ENCODE measurements at places on chromosomes 1 and 21.

- no peak for DNase-seq
Measured at GRCh38 chr1:106681939-106682522, 374.4 kb upstream of the PRMT6 start.

DNA sequence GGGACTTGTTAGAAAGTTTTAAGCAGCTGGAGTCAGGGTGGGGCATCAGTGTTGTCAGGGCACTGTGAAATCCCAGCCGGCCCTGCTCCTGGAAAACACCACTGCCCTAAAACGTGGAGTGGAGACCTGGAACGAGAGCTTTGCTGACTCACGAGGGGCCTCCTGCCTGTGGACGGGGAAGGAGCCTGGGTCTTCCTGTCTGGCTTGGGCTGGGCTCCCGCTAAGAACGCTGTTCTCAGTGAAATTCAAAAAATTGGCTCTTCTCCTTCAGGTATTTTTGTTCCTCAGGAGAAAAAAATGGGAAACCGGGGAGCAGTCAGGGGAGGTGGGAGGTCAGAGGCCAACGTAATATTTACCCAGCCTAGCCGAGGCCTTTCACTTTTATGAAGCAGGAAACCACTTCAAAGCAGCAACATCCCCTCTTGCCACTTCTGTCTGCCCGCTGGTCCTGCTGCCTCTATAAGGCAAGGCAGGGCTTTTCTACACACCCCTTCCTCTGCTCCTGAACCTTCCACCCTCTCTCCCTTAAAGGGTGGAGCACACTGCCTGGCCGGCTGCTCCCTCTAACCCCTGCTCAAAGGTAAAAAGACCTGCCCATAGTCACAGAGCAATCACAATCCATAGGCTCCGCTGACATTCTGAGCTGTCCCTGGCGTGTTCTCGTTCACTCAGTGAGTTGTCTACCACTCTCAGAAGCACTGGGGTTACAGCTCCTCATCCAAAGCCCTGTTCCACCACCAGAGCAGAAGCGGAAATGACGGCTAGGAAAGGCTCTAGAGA is 8.0 kb downstream of the PLXNA2 start:
- no peak for DNase-seq

- no peak for DNase-seq
Measured at GRCh38 chr1:155964193-155964592, 14.2 kb downstream of the ARHGEF2 start.

DNA sequence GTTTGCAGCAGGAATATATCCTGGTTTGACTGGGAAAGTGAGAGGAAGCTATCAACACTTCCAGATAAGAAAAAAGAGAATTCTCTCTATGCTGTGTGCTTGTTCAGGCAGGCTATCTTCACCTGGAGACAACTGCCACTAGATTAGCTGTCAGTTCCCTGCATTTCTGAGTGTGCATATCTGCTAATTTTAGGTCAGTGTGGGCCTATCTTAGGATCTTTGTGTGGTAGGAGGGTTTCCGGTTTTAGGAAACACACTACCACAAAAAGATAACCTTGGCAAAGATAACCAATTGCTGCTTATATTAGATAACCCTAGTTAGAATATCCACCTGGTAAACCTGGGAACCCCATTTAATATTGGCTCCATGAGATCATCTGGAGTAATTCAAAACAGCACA is 22.5 kb upstream of the GBP5 start:
- no peak for DNase-seq

- peak; percentile 81 for DNase-seq
Measured at GRCh38 chr21:31659536-31660258, at the start of gene SOD1. Gene SOD1, plus strand, starts transcription at chr21:31659693. Its CDS starts 77 bp downstream, at chr21:31659770.

DNA sequence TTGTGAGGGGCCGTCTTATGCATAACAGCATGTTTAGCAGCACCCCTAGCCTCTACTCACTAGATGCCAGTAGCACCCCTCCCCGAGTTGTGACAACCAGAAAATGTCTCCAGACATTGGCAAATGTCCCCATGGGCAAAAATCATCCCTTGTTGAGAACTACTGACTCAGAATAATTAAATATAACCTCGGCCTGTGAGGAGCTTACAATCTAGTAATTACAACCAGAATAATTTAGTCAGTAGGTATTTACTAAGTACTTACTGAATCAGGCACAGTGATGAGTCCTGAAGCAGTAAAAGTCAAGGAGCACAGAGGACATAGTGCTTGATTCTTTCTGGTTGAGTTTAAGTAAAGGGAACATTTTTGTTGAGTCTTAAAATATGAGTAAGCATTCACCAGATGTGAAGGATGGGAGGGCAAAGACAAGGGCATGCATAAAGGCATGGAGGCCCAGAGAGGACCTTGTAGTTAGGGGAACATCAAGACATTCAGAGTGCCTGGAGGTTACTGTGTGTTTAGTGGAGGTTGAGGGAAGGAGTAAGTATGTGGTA is 44.1 kb upstream of the KCNQ4 start:
- DNase-seq: no peak

DNA sequence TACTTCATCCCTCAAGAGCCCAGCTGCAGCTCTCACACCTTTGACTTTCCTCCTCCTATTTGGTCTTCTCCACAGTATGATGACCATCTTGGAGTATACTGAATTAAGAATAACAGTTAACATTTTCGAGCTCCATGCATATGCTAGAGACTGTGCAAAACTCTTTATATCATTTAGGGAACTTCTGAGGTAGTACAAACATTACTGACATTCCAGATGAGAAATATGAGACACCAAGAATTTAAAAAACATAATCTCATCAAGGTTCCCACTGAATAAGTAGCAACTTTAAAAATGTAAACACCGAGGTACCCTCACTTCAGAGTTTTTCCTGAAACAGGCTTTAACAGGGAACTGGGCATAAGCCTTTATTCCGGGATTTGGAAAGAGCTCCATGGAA is 22.7 kb downstream of the FMO3 start:
- no peak for DNase-seq

DNA sequence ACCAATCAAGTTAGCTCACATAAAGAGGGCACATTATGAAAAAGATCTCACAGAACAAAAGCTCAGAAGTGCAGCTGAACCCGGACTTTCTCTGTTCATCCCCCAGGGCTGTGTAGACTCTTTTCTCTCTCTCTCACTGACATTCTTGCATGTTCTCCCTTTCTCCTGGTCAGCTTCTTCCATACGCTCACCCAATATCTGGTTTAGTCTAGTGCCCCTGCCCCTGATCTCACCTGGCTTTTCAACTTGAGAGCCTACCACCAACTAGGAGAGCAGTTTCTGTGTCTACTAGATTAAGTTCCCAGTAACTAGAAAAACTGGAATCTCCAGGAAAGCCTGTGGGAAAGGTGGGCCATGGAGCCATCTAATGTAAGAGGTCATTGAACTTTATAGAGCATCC is 126.9 kb upstream of the GRIK3 start:
- DNase-seq: no peak

- DNase-seq: no peak
Measured at GRCh38 chr1:181089017-181089675, 646 bp downstream of the IER5 start.

DNA sequence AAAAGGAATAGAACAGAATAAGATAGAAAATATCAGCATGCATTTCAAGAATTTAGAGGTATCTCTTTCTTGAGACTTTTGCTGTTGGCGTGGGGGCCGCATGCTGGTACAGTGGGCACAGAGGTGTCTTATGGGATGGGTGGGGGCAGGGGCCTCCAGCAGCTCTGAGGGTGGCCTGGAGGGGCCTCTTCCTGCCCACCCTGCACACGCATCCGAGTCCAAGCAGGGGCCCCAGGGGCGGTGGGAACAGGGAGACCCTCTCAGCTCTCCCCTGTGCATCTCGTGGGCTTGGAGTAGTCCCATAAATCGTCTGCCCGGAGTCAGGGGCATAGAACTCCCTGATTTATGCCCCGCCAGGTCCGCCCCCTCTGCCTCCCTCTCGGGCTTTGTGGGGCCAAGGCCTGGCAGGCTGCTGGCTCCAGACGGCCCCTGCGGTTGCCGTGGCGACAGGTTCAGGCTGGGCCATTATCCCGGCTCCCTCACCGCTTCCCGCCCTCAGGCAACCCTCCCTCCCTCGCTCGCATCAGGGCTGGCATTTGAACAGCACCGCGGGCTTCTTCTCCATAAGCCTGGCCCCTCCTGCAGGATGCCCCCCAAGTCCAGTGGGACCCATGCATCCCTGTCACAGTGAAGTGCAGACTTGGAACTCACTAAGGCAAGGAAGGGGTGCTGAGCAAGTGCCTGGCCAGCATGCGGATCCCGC is 133.2 kb upstream of the ZBTB40 start:
- no peak for DNase-seq

All from HCT116 (cell line).